Activated naive CD4-positive, alpha-beta T cell treated with anti-CD3 and anti-CD28 coated beads, Interleukin-2, amount 50 U/mL, for 72 hours (primary cell): ENCODE measurements at places on chromosomes 3 and 15. TPM values are rescaled to one million over a fixed set of nuclear protein-coding genes. Genes with fewer than 3 reads are reported as not detected.

DNA sequence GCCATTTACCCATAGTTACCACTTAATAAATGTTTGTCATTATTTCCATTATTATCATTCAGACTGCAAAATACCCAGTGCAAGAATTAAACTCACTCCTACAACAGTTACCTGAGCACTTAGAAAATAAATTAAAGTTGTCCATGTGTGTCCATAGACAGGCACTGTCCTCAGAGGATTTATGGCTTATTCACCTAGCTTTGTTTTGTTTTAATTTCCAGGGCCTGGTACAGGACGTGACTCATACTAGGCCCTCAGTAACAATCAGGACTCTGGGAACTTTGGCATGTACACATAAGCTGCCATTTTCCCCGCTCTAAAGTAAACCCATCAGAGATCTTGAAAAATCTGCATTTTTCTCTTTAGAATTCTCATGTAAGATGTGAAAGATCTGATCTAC lies 458.5 kb upstream of the ARRDC4 start:
- no peak for DNase-seq

- no peak for DNase-seq
These were observed 193.9 kb downstream of the NLGN1 start for GRCh38 chr3:173591401-173591800.

GRCh38 chr3:128009952-128010846 lies 42.0 kb upstream of the SEC61A1 start:
- no peak for DNase-seq

GRCh38 chr3:126851382-126851781 lies 131.5 kb upstream of the PLXNA1 start:
- no peak for DNase-seq

GRCh38 chr3:182889948-182890629 lies 90.2 kb downstream of the DCUN1D1 start:
- DNase-seq = no peak

- DNase-seq = no peak
These were observed 59.9 kb upstream of the KLF13 start for GRCh38 chr15:31266712-31267111.

GRCh38 chr3:385151-385550 lies 188.6 kb downstream of the CHL1 start:
- no peak for DNase-seq

Gene CCR8
- total RNA-seq = 0.53 TPM

Gene OR5H1
- total RNA-seq = not detected

DNA sequence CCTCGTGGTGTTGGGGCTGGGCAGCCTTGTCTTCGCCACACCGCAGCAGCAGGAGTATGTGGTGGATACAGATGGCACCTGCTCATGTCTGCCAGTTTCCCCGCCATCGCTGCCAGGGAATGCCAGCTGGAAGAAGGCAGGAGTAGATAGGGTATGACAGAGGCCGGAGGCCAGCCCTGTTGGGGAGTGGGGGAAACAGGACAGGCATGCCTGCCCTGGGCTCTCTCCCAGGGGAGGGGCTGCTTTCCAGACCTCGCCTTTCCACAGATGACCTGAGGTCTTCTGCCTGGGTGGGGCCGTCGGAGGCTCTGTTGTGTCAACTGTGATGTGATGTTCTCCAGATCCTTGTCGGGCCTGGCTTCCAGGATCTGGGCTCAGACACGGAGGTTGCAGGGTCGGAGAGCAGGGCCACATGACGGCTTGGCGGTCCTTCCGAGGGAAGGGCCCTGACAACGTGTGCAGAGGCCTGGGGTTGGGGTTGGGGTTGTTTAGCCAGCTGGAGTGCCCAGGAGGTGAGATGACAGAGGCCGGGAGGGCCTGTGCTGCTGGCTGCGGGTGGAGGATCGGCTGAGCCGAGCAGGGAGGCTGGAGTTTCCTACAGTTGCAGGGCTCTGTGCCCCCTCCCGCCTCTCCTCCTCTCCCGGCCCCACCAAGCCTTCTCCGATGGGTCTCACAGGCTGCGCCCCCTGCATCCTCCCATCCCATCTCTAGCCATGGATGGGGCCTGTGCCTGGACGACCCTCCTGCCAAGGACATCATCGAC lies 102.0 kb downstream of the TBC1D2B start:
- no peak for DNase-seq

DNA sequence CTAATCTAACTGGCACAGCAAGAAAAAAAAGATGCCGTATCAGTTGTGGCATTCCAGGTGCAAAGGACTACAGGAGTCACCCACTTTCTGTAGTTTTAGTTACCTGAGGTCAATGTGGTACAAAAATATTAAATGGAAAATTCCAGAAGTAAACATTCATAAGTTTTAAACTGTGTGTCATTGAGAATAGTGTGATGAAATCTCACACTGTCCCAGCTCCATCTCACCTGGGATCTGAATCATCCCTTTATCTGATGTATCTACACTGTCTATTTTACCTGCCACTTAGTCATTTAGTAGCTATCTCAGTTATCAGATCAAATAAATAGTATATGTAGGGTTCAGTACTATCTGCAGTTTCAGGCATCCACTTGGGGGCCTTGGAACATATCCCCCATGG lies 26.7 kb downstream of the GBE1 start:
- DNase-seq = no peak

Gene RAD51
- 39.5 TPM for total RNA-seq

DNA sequence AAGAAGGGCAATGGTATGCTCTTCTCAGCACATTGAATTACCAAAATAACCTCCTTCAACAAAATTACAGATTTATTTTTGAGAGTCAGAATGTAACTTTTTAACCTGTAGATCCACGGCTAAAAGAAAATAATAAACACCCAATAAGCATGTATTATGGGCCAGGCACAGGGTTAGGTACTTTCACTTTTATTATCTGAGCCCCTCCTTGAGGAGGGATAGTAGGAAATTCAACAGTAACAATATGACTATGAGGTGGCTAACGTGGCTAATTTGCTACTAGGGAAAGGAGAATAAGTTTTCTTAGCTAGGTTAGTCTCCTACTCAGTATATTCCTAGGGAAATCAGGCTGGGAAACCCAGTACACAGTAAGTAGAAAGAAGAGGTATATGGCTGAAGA lies 306.9 kb downstream of the GAP43 start:
- DNase-seq = no peak

Gene MEX3B
- 1.5 TPM for total RNA-seq

Gene FGF12
- not detected for total RNA-seq

- no peak for DNase-seq
These were observed 73.4 kb downstream of the BLM start for GRCh38 chr15:90790561-90790960.
